ENCODE measurements at places on chromosomes 2 and 18.
A peak's percentile ranks its signal among the peaks of the same experiment; 100 is the strongest.

DNA sequence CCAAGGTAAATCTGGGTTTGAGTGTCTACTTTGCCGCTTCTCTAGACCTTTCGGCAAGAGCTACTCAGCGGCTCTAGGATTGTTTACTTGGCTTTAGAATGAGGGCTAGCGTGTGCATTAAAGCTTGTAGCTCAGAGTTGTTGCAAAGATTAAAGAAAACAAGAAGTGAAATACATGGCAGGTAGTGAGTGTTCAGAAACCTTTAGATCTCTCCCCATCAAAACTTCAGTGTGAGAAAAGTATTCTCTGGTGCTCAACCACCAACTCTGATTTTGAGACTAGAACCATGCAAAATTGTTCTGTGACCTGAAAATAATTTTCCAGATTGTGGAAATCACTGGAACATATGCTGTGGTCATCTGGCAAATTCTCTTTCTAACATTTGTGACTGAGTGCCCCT lies 512.0 kb downstream of the CMPK2 start:
- no peak for DNase-seq

DNA sequence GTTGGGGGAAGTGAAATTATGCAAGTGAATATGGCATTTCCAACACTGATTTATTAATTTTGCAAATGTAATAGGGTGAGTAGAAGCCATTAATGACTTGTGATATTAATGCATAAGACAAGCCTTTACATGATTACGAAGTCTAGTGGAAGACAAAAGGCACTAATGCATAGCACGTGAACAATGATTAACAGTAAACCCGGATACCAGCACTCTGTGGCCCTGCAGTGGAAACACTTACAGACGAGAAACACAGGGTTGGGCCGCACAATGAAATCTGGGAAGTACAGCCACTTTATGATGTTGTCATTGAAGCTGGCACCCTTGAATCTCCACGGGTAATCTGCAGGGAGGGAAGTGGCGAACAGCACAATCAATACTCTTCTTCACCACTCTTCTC lies 233.4 kb downstream of the NAPG start:
- DNase-seq, result no peak

DNA sequence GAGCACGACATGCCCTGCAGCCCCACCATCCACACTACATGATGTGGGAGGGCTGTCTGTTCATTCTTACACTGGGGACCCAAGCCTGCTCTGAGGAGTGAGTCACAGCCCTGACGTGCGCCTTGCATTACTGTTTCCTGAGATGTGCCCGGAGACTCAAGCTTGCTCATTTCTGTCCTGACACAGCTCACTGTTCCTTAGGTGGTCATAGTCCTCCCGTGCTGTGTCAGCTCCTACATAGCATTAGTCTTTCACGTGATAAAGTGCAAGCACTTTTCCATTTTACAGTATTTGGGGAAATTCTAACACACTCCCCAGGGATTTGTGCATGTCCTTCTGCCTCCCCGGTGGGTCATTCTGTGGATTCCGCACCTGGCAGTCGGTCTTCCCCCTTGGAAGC lies 46.2 kb upstream of the TRIM43B start:
- DNase-seq, result no peak

- no peak for DNase-seq
Measured at GRCh38 chr2:46921676-46922448, 6.3 kb upstream of the MCFD2 start.

DNA sequence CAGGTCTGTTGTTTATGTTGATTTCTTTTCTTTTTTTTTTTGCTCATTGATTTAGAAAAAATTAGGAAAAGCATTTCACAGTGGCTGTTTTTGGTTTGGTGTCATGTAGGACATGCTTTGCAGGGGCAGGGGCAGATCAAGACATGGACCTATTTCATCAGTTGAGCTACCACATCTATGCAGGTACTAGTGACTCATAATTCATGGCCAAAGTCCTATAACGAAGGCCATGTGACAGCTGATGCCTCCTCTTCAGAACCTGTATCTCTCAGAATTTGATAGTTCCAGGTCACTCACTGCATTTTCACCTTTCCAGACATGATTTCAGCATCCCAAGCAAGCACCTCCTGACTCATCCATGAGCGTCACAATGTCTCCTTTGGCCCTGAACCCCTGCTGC lies 195.8 kb downstream of the ALK start:
- no peak for DNase-seq

DNA sequence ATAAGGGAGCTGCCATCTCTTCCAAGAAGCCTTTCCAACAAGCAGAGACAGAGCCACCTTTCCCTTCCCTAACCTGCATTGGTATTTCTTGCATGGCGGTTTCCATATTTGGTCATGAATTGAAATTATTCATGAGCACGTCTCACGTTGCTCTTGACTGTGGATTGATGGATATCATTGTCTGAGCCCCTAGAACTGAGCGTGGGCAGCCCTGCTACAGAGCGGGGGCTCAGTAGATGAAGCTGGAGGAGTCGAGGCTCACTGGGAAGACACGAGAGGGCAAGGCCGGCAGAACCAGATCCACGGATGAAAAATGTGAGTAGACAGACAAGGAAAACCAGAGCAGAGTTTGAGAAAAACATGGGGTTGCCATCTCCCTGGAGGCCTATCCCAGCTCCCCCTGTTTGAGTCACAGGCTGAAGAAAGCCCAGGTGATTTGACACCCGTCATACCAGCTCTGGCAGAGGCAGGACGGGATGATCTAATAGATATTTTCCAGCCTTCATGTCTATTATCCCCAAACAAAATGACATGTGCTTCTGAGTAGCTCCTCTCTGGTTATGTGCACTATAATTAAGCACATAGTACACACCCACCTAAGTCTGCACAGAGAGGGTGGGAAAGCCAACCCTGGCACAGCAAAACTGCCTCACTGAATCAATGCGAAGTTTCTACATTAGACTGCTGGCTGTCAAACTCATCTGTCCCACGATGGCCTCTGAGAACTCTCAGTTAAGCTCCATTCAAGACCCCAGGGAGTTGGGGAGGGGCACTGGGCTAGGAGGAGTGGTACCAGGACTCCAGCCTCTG lies 363.5 kb upstream of the KLHL29 start:
- no peak for DNase-seq

- DNase-seq, result no peak
Measured at GRCh38 chr2:124983595-124983994, 958.5 kb downstream of the CNTNAP5 start.

GRCh38 chr2:170394641-170395387 lies 216.9 kb downstream of the MYO3B start:
- no peak for DNase-seq

- DNase-seq, result no peak
Measured at GRCh38 chr18:78457011-78457410, 522.6 kb upstream of the SALL3 start.

GRCh38 chr2:126828491-126828890 lies 70.2 kb upstream of the TEX51 start:
- no peak for DNase-seq

GRCh38 chr2:96153991-96154431 lies 8.8 kb upstream of the DUSP2 start:
- DNase-seq, result no peak

DNA sequence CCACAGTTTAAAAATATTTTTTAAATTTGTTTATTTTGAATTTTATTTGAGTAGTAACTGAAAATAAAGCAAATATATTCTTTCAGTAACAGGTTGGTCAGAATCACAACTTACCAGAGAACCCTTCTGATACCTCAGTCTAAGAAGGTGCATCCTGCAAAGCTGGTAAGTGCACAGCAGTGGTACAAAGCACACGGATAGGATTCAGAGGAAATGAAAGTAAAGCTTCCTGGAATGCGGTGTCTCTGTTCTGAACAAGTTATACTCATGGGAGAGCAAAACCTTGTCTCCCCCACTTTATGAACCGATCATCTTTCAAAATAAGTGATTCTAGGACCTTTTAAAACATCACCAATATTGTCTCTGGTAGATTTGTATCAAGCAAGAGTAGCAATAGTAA lies 398.3 kb downstream of the TMX3 start:
- no peak for DNase-seq

DNA sequence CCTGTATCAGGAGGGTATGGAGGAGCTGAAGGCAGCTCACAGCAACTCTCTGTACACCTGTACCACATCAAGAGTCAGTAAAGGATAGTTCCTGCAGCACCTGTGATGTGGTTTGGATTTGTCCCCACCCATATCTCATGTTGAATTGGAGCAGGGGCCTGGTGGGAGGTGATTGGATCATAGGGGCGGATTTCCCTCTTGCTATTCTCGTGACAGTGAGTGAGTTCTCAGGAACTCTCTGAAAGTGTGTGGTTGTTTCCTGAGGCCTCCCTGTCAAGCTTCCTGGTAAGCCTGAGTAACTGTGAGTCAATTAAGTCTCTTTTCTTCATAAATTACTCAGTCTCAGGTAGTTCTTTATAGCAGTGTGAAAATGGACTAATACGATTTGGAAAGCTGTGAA lies 28.9 kb downstream of the OSBPL1A start:
- no peak for DNase-seq

DNA sequence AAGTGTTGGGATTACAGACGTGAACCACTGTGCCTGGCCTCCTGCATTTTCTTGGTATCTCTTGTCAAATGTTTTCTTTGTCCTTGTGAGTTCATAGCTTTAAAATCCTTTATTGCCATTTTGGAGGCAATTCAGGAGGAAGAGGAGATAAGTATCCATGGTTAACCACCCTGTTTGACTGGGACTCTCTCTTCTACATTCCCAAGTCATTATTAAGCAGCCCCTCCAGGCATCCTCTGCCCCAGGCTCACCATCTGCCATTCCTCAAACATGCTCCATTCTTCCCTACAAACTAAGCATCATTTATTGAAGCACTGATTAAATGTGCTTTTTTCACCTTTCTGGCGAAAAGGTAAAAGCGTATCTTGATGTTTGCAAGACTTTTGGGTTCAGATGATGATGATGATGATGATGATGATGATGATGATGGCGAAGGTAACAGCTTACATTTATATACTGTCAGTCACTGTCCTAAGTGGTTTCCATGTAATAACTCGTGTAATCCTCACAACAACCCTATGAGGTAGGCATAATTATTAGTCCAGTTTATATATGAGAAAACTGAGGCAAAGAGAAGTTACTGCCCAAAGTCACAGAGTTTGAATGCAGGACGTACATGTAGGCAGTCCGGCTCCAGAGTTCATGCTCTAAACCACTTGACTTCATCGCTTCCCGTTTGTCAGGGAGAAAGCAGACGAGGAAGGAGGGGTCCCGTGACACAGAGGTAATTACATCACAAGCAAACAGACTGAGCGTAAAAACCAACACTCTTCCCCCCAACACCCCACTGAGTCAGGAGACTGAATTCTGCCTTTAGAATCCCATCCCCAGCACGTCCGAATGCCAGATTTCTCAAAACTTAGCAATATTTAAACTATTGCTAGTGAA lies 69.7 kb upstream of the ACKR3 start:
- DNase-seq, result no peak

DNA sequence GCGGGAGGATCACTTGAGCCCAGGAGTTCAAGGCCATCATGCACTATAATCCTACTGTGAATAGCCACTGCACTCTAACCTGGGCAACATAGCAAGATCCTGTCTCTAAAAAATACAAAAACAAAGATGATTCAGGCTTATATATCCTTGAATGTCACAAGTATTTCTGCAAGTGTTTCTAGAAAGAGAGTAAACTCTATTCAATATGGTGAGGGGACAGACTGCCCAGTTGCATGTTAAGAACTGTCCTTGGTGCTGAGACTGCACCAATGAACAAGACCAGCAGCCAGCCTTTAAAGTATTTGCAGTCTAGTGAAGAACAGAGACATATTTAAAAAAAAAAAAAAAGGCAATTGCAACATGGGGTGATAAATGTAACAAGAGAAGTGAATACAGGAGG lies 16.4 kb downstream of the MAP3K19 start:
- DNase-seq, result no peak

DNA sequence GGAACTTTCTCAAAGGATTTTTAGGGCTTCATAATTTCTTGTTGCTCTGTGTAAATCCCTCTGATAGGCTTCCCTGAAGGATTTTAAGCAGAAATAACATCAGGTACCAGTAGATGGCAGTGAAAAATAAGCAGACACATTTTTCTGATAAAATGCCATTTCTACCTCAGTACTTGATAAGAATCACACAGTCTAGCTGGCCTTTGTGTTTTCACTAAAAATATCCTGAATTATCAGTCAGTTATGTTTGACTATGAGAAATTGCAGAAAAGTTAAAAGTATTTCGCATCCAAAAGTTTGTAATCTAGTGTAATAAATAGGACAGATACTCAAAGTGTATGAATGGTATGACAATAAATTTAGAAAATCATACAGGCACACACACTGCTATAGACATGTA lies 68.7 kb downstream of the DNAJC10 start:
- no peak for DNase-seq

DNA sequence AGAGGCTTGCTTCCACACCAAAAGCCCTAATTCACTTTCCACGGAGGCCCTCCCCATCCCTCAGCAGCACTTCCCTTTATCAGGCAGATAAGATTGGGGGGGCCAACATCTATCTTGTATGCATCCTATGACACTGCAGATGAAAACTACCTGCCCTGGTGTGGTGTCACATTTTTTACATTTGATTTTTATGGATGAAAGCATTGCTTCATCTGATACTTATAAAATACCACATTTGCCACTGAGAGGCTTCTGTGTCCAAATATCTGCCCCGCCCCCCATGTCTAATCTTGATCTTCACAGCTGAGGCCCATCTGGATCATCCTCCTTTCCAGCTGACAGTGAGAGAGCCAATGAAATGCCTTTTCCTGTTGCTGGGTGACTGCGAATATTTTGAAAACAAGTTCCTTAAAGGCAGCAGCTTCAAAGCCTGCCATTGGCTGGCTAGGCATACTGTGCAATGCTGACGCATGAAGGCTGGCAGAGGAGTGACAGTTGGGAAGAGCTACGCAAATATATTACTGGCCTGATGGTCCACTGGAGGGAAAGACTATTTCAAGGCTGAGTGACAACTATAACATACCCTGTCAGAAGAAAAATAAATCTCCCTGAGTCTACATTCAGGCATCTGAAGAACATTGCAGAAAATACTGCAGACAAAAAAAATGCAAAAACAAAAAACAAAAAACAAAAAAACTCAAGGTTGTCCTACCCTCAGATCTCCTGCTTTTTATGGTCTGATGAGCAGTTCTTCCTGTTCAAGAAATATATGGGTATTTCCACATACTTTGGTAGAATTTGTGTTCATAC lies 318.7 kb downstream of the PDE11A start:
- DNase-seq, result peak; percentile 28

- no peak for DNase-seq
Measured at GRCh38 chr2:52594026-52594425, 1173.6 kb upstream of the CHAC2 start.

- DNase-seq, result no peak
Measured at GRCh38 chr2:10774394-10774793, 38.2 kb downstream of the PDIA6 start.

DNA sequence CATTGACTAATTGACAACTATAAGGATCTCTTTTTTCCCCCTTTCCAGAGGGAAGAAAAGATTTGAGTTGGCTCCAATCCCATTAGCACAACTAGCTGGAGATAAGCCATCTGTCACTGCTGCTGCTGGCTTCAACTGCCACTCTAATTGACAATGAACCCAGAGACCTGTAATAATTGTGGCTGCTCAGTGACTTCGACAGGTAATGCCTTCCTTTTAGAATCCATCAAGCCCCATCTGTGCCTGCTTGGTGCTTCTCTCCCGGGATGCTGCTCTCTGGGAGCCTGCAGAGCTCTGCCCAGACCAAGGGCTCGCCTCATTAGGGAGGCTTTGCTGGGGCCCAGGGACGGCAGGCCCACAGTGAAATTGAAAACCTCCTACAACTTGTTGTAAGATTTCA lies 376.7 kb upstream of the SOX11 start:
- DNase-seq, result no peak

GRCh38 chr2:58834404-58834803 lies 593.3 kb upstream of the FANCL start:
- no peak for DNase-seq

Data from CD4-positive, alpha-beta T cell treated with Interleukin-10 for 1 hour (primary cell).